H1 (cell line): ENCODE measurements at places on chromosomes 6 and 20. TPM values are rescaled to one million over a fixed set of nuclear protein-coding genes. Genes with fewer than 3 reads are reported as not detected.

The CASP8AP2 gene
- 31.5 and 32.1 TPM in 2 replicates for total RNA-seq

The GABRR1 gene
- total RNA-seq, result 0.17 and 0.60 TPM in 2 replicates

DNA sequence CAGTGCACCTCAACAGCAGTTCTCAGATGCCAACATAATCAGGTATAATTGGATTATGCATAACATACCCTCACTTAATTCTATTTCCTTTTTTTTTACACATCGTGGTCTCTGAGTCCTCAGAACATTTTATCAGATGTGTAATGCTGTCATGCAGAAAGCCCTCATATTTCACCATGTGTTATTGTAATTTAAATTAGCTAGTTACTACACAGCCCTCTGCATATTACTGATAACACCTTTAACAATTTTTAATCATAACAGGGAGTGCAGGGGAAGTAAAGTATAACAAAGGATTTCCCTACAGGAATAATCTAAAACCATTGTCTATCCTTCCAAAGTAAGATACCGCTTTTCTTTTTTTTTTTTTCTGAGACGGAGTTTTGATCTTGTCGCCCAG lies 91.9 kb upstream of the CCDC28A start:
- H3K27me3 ChIP-seq, result no peaks in the 10 kb centered on the region
- H3K27ac ChIP-seq, result no peak overlapping the region
- no peak for DNase-seq
- no peaks in the 10 kb centered on the region for H3K36me3 ChIP-seq

DNA sequence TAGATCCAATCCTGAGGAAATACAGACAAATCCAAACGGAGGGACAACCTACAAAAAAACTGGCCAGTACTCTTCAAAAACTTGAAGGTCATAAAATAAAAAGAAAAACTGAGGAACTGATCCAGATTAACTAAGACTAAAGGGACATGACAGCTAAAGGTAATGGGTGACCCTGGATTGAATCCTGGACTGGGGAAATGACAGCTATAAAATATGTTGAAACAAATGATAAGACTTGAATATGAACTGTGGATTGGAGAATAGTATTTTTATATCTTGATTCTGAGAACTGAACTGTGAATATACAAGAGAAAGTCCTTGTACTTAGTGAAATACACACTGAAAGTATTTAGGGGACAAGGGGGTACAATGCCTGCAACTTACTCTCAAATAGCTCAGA lies 96.9 kb upstream of the EMILIN3 start:
- peaks cover 22% of the 10 kb centered on the region; the same call in 1 of the 2 replicates for H3K36me3 ChIP-seq
- H3K4me3 ChIP-seq, result no peak overlapping the region
- no peak for DNase-seq
- no peaks in the 10 kb centered on the region for H3K27me3 ChIP-seq
- H3K27ac ChIP-seq, result no peak overlapping the region

GRCh38 chr6:105177556-105177955 lies 2.3 kb downstream of the POPDC3 start:
- H3K4me1 ChIP-seq, result no peaks in the 10 kb centered on the region; the same call in 1 of the 2 replicates
- no peak overlapping the region for H3K27ac ChIP-seq
- H3K27me3 ChIP-seq, result no peaks in the 10 kb centered on the region; the same call in 1 of the 2 replicates
- no peak for DNase-seq
- no peak overlapping the region for H3K4me3 ChIP-seq

- H3K27me3 ChIP-seq, result no peaks in the 10 kb centered on the region
- no peak for DNase-seq
- H3K36me3 ChIP-seq, result no peaks in the 10 kb centered on the region
- H3K27ac ChIP-seq, result no peak overlapping the region
- no peak overlapping the region for H3K4me3 ChIP-seq
These were observed 131.2 kb upstream of the TSHZ2 start for GRCh38 chr20:52841003-52841402.

GRCh38 chr6:1798303-1798964 lies 188.7 kb downstream of the FOXC1 start:
- no peaks in the 10 kb centered on the region for H3K36me3 ChIP-seq
- no peaks in the 10 kb centered on the region; the same call in 1 of the 2 replicates for H3K4me1 ChIP-seq
- H3K27ac ChIP-seq, result no peak overlapping the region
- no peak for DNase-seq

DNA sequence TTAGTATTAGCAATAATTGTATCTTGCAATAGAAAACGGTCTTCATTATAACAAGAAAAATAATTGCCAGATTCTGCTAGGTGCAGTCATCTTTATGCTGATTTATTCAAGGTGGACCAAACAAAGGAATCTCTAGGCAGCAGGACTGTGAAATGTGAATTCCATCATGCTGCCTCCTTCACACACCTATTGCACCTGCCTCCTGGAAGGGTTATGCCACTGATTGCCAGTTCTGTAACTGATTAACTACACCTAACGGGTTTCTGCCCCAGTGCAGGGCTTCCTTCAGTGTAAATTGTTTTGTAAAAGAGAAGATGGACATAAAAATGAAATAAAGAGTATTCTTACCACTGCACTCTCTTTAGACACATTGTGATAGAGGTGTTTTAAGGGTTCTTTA lies 96.1 kb downstream of the FOXO3 start:
- H3K27me3 ChIP-seq, result no peaks in the 10 kb centered on the region
- no peak overlapping the region for H3K4me3 ChIP-seq
- peaks cover 2% of the 10 kb centered on the region; the same call in 1 of the 2 replicates for H3K4me1 ChIP-seq
- no peaks in the 10 kb centered on the region for H3K36me3 ChIP-seq

GRCh38 chr6:160069050-160069454 lies 52.6 kb upstream of the SLC22A1 start:
- peaks cover 62% of the 10 kb centered on the region for H3K36me3 ChIP-seq
- no peak overlapping the region for H3K4me3 ChIP-seq
- no peaks in the 10 kb centered on the region for H3K4me1 ChIP-seq
- H3K27ac ChIP-seq, result no peak overlapping the region
- DNase-seq, result no peak

GRCh38 chr6:25629198-25629576 lies 22.8 kb upstream of the SCGN start:
- H3K27me3 ChIP-seq, result 0 out of 2 replicates have a peak, but pooled peaks cover 3% of the 10 kb centered on the region
- H3K27ac ChIP-seq, result no peak overlapping the region
- no peak for DNase-seq

DNA sequence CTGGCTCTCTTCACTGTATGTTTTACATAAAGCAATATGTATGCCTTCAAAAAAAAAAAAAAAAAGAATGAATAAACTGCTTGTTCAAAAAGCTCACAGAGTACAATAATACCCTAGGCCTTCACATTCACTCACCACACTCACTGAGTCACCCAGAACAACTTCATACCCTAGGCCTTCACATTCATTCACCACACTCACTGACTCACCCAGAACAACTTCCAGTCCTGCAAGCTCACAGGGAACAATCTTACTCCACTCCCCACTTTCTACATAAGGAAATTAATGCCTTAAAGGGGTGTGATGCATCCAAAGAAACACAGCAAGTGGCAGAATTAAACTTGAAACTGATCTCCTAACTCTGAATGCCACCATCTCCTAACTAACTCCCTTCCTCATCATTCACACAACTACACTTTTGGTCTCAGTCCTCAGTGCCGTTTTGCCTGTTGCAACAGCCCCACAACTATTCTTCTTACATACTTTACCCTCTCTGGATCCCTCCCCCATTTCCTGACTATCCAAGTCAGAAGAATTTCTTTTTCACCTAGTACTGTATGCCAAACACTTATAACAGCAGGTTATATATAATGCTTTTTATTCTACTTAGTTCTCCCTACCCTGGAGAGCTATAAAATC lies 34.2 kb downstream of the NHSL1 start:
- no peak overlapping the region for H3K27ac ChIP-seq
- DNase-seq, result no peak
- H3K36me3 ChIP-seq, result peaks cover 19% of the 10 kb centered on the region
- H3K27me3 ChIP-seq, result no peaks in the 10 kb centered on the region
- no peaks in the 10 kb centered on the region for H3K4me1 ChIP-seq

GRCh38 chr6:138692058-138692977 lies 81.3 kb upstream of the CCDC28A start:
- no peak for DNase-seq
- no peaks in the 10 kb centered on the region; the same call in 1 of the 2 replicates for H3K4me1 ChIP-seq
- H3K27ac ChIP-seq, result peak overlapping the region; percentile 52; the same call in 1 of the 2 replicates
- peak overlapping the region; percentile 80 for H3K4me3 ChIP-seq
- no peaks in the 10 kb centered on the region for H3K27me3 ChIP-seq

GRCh38 chr6:113411011-113411410 lies 446.1 kb upstream of the MARCKS start:
- no peaks in the 10 kb centered on the region for H3K4me1 ChIP-seq
- H3K4me3 ChIP-seq, result no peak overlapping the region
- no peaks in the 10 kb centered on the region for H3K36me3 ChIP-seq
- H3K27me3 ChIP-seq, result no peaks in the 10 kb centered on the region
- H3K27ac ChIP-seq, result no peak overlapping the region

The LIN28B gene
- total RNA-seq, result 92.4 and 94.7 TPM in 2 replicates

DNA sequence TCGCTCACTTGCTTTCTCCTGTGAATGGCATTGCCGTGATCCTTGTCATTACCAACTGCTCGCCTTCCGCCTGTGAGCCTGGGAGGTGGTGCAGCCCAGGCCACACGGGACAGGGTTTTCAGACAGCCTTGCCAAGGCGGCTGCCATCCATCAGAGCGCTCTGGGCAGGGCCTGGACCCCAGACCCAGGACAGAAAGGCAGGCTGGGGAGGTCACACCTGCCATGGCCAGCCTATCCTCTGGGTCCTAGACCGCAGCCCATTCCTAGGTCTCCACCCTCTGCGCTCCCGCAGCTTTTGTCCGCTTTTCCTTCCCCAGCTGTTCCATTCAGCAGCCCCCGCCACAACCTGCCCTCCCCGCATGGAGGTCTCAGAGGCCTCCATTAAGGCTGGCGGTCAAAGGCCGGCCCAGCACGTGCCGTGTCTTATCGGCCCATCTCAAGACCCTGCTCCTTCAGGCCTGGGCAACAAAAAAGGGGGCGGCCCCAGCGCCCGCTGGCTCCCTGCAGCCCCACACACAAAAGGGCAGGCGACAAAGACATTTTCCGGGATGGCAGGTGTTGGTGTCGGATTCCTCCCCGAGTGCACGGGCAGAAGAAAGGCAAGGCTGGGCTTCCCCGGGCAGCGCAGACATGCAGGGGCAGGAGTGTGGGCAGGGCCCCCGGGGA lies 28.1 kb downstream of the INSM1 start:
- peak; percentile 66 for DNase-seq
- H3K27ac ChIP-seq, result no peak overlapping the region
- H3K4me1 ChIP-seq, result peaks cover 14% of the 10 kb centered on the region

DNA sequence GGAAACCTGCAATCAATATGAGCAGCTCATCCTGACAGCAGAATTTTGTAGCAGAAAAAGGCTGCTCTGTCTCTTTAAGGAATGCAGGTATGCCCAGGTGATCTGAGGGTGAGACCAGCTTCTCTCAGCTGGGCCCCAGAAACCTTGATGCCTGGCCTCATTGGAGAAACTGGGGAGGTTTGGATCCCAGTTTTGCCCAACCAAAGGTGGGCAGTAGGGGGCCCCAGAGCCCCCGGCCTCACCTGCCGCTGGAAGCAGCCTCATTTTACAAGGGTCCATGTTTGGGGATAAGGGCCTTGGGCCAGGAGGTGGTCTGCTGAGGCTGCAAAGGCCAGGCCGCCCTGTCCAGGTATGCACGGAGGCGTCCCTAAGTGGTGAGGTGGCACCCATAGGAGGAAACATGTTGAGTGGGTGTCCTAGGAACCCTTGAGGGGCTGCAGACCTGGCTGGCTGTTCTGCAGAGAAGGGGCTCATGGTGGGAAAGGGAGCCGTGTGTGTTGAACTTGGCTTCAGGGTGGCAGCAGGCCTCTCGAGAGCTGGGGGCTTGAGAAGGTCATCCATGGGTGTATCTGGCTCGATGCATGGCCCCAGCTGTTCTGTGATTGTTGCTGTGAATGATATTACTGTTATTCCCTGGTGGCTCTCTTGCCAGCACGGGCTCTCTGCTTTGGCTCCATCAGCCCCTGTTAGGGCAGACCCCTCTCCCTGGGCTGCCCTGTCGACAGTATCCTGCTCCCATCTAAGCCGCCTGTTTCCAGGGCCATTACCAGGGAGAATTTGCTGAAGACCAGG lies 208.4 kb downstream of the CDH4 start:
- no peaks in the 10 kb centered on the region; the same call in 1 of the 2 replicates for H3K36me3 ChIP-seq
- no peak overlapping the region; the same call in 1 of the 2 replicates for H3K27ac ChIP-seq
- no peaks in the 10 kb centered on the region for H3K4me1 ChIP-seq
- H3K4me3 ChIP-seq, result no peak overlapping the region
